ENCODE measurements at places on chromosomes 7 and 10.

DNA sequence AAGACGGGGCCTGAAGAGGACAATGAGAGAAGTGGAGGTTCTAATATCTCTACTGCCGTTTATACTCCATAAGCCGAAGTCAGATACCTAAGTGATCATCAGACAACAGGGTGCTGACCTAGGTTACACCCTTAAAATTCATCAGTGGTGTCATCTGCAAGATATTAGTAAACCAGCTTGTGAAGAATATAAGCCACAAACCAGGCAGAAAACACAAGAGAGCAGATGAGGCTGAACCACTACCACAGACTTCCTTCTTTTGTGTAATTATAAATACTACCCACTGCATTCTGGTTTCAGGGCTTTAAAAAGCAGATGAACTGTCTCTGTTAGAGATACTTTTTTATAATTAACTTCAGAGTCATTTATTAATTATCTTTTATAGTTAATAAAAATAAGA lies 69.0 kb upstream of the LRRC17 start:
- no peak for DNase-seq

DNA sequence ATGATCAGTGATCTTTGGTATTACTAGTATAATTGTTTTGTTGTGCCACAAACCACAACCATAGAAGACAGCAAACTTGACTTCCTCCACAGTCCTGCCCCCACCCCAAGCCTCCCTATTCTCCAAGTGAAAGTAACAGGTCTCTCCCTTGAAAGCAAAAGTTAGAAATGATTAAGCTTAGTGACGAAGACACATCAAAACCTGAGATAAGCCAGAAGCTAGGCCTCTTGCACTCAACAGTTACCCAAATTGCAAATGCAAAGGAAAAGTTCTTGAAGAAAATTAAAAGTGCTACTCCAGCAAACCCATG lies 7.5 kb downstream of the SAR1A start:
- DNase-seq, result no peak

DNA sequence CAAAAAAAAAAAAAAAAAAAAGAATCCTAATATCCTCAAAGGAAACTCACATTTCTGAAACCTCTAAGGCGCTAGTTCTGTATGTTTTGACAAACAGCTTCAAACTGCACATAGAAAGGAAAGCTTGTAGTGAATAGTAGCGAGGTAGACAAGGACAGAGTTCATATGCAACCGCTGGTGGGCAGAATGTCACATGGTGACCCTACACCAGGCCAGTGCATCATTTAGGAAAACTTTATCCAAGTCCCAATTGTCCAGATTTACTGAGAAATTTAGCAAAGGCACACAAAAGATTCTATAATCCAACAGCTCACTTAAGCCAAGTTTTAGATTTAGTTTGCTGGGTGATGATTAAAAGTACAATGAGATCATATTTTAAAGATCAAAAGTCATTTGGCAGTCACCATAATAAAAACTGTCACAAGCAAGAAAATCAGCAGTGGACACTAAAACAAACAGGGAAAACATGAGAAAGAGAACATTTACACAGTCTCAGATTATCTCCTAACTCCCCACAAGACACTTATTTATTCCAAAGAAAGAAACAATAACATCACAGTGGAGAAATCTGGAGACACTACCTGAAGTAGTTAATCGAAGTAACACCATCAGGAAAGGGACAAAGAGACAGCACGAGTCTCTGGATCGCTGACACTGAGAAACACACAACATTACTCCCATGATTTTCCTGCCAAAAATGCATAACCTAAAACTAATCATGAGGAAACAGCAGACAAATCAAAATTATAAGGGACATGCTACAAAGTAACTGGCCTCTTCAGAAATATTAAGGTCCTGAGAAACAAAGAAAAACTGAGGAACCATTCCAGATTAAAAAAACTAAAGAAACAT lies 20.2 kb downstream of the FAM204A start:
- no peak for DNase-seq

GRCh38 chr10:110746969-110747608 lies 103.0 kb downstream of the RBM20 start:
- DNase-seq, result no peak

DNA sequence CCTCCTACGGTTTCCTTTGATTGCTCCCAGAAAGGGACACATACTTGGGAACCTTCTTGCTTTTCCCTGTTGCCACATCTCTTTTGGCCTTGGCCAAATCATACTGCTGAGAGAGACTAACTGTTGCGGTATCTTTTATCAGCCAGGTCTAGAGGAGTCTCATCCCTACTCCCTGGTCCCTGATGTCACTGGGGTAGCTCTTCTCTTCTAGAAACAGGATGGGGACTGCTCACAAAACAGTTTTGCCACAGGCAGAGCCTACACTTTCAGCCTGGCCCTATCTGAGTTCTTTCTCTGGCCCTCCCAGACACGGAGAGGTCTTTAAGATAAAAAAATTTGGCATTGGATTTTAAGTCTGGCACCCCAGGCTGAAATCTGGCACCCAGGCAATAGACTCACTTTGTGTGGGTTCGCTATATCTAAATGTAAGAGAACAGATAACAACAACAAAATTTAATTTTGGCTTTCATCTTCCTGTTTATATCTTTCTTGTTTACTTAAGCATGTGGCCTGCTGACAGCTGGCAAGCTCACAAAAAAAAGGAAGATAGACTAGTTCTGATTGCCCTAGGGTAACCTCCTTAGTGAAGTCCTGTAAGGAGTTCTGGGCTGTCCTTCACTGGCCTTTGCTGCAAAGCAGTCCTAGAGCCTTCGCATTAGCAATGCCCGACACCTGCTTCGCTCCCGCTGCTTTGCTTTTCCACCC lies 228.3 kb upstream of the NPVF start:
- no peak for DNase-seq

DNA sequence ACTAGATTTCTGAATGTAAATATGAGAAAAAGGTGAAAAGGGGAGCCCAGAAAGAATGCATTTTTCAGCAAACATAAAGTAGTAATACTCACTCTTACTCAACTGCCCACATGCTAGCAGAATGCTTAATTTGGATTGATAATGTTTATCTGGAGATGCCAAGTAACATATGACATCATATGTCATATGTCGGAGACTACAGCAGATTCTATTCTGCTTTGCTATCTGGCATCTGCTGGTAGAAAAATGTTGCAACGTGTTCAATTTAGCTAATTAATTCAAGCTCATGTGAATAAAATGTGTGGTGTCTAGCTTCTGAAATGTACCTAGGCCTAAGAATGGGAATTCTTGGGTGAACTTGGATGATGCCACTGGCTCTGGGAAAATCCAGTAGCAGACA lies 4.5 kb downstream of the BBIP1 start:
- no peak for DNase-seq

- DNase-seq, result no peak
Observed at GRCh38 chr7:155355745-155356144, 58.1 kb downstream of the INSIG1 start.

DNA sequence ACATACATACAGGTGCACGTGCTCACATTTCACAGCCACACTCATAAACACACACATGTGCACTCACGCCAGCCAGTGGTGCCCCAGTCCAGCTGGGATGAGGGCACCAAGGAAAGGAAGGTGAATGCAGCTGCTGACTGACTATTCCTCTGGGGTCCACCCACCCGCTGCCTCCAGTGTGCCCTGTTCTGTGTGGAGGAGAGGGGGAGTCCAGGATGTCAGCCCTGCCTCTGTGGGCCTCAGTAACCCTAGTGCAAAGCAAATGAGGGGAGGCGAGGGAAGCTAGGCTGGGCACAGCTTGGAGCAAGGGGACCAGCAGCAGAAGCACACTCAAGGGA lies 57.6 kb downstream of the YKT6 start:
- DNase-seq, result no peak

DNA sequence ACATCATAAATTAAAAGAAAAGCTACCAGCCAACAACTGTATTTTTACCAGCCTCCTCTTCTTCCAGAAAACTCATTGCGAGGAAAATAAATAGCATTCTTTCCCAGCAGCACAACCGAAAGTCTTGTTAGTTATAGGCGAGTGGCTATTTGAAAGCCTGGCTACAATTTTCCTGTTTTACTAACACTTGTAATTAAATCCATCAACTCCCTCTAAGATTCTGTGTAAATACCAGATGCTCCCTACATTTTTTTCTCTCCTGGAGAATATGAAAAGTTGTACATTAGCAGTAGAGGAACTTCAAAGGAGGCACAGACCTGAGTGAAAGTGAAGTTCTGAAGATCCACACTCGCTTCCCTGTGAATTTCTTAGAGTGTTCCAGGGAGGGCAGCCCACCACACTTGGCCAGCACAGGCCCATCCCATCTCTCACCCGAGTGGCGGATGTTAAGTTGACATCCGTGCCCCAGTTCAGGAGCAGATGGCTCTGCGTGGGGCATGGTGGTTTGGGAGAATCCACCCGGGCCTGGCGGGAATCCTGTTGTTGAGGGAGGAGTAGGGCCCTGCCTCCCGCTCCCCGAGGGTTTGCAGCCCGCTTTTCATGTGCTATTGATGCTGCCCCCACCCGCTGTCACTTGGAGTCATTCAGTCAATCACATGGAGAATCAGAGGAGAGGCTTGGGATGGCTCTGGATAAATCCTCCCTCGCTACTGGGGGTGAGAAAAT lies 451.0 kb upstream of the GALNT17 start:
- DNase-seq, result no peak

DNA sequence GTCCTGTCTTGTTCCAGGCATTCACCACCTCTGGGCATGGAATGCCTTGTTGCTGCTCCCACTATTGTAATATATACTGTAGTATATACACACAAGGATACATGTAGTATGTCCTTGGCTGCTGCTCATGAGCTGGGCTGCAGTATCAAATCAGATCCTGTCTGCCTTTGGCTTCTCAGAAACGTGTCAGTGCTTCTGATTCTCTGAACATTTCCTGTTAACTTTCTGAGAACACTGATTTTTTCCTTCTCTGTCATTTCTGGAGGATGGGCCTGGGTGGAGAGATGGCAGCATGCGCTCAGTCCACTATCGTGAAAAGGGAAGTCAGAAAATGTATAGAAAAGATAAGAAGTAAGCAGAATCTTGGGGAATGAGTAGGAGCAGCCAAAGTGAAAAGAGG lies 12.2 kb downstream of the SFTPA2 start:
- no peak for DNase-seq

DNA sequence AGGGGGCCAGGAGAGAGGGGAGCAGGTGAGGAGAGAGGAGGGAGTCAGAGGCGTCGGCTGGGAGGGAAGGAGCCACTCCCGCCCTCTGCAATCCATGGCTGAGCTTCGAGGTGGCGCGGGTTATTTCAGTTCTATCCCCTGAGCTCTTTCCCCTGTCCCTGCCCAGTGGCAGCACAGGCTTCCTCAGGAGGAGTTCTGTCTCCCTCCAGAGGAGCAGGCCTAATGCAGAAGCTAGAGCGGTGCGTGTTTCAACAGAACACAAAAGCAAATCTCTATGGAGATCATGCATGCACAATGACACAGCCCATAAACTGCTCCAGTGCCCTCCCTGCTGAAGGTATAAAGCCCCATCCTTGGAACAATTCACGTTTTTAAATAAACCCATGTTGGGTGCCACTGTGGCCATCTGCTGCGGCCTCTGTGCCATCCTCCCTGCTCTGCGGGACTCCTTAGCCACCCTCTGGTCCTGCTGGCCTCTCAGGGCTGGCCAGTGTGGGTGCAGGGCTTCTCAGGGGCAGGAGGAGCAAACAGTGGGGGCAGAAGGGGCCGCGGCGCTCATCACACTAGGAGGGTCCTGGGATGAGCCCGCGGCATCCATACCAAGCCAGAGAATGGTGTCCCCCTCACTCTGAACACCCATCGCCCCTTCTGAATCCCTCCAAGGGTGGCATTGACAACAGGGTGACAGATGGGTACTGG lies 192.6 kb upstream of the LYZL2 start:
- no peak for DNase-seq

GRCh38 chr10:97733256-97733655 lies 3.7 kb upstream of the ZFYVE27 start:
- no peak for DNase-seq

GRCh38 chr10:6014241-6014761 lies 37.0 kb upstream of the IL15RA start:
- no peak for DNase-seq

GRCh38 chr7:138299066-138299465 lies 161.0 kb upstream of the TRIM24 start:
- DNase-seq, result no peak

GRCh38 chr10:50540826-50541122 lies 83.0 kb downstream of the SGMS1 start:
- no peak for DNase-seq

- no peak for DNase-seq
Observed at GRCh38 chr7:100509231-100509630, 25.5 kb downstream of the NYAP1 start.

GRCh38 chr7:80838643-80839042 lies 80.2 kb downstream of the SEMA3C start:
- no peak for DNase-seq

- DNase-seq, result no peak
Observed at GRCh38 chr10:95256268-95256667, 34.5 kb downstream of the PDLIM1 start.

GRCh38 chr7:64888901-64889685 lies 14.0 kb upstream of the ZNF273 start:
- DNase-seq, result no peak

DNA sequence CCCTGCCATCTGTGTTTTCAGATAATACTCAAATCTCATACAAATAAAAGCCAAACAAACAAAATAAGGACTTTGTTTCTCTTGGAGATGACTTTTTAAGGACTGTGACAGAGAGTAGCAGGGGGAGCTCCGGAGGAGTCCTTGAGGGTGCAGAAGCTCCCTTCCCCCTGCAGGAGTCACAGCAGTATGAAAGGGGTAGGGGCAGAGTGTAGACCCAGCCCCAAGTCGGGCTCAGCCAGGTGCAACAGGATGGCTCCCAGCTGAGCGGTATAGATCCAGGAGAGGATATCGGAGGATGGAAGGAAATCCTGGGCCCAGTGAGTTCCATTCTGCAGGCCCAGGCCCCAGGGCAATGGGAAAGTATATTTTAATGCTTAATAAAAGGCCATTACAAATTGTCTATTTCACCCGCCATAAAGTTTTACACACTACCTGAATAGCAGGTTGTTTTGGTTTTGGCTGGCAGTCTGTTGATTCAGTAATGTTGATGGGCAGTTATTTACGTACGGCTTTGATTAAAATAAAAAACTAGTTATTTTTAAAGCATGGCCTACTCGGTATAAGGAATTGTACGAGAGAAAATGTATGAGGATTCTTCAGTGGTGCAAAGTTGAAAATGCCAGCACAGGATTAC lies 206.0 kb downstream of the CELF2 start:
- no peak for DNase-seq

DNA sequence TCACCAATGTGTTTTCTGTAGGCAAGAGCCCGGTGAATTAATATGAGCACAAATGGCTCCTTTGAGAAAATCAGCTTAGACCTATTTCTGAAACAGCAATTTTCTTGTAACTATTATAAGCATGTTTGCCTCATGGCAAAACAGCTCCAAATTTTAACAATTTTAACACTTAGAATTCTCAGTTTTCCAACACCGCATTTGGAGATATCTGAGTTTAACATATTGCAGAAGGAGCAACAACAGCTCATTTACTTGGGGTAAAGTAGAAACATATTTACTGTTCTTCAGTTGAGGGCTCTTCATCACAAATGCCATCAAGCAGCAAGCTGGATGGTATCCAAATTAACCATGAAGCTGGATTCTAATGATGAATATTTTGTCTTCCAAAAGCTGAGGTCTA lies 134.0 kb upstream of the SLC26A5 start:
- no peak for DNase-seq

GRCh38 chr10:48358162-48358561 lies 51.7 kb downstream of the MAPK8 start:
- no peak for DNase-seq

- DNase-seq, result no peak
Observed at GRCh38 chr10:3135006-3135405, 37.6 kb downstream of the PITRM1 start.

Data from amygdala (tissue), 56 donors.